ENCODE measurements at places on chromosomes 3 and 15.

DNA sequence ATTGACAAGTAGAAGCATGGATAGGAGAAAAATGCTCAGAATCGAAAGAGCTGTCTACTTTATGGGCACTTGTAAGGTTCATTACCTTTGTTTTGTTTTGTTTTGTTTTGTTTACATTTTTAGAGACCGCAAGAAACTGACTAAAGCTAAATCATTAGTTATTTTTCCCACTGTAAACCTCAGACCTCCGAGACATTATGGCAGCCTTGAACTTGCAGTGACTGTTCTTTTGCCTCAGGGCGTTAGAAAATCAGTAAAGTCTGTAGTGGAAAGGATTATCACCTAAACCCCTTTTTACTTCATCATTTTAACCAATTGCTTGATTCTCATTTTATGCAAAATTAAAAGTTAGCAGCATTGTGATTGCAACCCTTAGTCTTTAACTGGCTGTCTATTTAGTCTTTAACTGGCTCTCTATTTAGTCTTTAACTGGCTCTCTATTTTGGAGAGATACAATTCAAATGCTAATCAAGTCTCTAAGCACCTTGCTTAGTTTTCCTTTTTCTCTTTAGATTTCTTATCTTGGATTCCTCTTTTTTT is 383.3 kb upstream of the ROBO2 start:
- no peak for DNase-seq

DNA sequence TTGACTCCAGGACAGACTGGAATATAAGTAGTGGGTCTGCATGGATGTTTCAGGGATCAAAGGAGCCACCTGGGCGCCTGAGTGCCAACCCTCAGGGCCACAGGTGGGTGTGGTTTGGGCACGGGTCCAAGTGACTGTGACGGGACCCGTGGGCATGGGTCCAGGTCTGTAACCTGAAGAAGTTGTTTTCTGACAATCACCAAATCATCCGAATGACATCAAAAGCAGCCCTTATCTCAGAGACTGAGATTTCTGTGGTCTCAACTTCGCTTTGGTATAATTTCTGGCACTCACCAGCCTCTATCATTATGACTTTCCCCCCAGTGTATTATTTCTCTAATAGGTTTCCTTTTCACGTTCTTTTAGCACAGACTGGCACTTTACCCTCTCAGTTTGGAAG is 24.4 kb downstream of the RLBP1 start:
- DNase-seq: no peak

DNA sequence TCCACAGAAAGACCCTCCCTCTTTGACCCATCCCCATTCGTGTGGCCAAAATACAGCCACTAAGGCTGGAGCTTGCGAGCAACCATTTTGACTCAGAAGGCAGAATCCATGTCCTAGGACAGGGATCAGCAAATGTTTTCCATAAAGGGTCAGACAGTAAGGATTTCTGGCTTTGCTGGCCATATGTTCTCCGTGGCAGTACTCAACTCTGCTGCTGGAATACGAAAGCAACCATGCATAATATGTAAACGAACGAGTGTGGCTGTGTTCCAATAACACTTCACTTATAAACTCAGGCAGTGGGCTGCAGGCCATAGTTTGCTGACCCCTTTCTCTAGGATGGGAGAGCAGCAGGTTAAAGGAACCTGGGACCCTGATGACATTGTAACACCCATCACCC is 77.6 kb upstream of the WNT5A start:
- peak; percentile 73 for DNase-seq

DNA sequence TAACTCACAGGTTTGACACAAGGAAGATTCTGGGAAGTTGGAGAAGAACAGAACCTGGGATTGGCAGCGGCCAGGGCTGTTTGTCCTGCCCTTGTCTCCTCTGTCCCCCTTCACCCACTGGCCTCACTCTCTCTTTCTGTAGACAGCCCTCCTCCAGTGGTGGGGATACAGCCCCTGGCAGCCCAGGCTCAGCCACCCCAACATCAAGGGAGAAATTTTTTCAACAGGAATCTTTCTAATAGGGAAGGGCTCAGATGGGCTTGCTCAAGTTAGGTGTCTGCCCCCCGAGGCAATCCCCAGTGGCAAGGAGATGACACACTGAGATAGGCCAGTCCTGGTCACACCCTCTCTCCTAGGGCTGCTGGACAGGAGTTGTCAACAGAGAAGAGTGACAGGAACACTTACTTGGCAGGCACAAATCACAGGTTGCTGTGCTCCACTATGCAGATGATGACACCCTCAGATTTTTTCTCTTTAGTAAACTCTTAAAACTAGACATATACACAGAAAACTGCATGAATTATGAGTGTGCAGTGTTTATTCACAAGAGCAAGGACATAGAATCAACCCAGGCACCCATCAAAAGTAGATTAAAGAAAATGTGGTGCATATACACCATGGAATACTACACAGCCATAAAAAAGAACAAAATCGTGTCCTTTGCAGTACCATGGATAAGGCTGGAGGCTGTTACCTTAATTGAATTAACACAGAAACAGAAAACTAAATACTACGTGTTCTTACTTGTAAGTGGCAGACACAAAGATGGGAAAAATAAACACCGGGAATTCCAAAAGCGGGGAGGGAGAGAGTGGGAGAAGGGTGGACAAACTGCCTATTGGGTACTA is 36.3 kb downstream of the PLA2G4D start:
- no peak for DNase-seq

DNA sequence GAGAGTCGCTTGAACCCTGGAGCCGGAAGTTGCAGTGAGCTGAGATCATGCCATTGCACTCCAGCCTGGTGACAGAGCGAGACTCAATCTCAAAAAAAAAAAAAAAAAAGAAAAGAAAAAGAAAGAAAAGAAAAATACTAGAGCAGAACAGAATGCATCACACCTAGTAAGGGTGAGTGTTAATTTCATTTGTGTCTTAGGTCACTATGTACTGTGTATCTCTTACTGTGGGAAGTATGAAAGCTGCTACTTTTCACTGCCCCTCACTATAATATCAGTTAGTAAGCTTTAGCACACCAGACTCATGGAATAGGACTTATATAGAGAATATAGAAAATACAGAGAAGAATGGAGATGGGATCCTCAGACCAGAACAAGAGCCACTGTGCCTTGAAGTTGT is 45.9 kb upstream of the RASA2 start:
- DNase-seq: no peak

DNA sequence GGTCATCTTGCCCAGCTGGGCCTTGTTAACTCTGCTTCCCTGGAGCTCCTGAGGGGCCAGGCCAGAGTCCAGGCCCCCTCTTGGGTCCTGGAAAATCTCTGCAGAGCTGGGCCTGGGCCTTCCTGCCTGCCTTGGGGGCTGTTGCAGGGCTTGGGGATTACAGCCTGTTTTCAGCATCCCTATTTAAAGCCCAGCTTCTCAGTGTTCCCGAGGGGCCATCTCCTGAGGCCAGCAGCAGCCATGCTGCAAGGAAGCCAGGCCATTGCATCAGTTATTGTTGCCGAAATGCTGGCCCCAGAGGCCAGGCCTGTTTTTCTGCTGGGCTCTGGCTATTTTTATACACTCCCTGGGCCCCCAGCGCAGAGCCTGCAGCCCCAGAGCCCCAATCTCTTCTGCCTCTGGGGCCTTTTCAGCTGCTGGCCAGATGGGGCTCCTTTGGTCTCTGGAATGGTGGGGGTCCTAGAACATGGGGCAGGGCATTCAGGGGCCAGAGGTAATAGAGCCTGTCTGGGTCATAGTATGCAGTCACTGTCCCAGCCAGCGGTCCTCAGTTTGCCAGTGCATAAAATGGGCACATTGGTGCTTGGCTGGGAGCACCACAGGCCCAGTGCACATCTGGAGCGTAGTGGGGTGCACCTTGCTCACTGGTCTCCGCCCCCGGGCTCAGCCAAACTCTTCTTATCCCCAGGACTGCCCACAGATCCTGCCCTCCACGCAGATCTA is 28.5 kb downstream of the PLXNA1 start:
- DNase-seq: no peak

DNA sequence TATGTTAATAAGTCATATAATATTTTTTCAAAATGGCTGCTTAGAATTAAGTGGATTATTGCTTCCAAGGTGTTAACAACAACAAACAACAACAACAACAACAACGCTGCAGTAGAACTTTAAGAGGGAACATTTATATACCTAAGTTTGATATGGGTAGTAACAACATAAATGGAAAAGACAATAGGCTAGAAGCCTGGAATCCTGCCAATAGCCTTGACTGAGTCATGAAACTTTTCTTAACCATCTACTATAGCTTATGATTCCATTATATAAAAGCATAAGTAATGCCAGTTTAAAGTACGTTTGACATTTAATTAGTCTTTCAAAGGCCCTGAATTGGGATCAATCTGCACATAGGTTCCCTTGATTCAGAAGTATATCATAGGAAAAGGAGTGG is 31.2 kb downstream of the SATB1 start:
- DNase-seq: no peak

DNA sequence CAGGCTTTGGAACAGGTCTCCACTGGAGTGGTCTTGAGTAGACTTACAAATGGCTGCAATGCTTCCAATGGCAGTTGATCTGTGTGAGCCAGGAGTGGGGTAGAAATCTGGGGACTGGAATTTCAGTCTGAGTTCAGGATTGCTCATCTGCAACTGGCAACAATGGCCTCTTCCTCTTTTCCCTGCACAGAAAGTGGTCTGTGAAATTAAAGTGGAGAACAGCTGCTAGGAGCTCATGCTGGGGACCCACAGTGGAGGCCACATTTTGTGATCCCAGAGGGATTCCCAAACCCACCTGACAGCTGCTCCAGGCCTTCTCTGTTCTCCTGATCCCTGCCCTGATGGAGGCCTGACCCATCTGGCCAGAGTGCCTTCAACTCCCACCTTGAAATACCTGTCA is 49.6 kb downstream of the CEMIP start:
- no peak for DNase-seq

GRCh38 chr3:3771567-3771966 is 27.7 kb upstream of the LRRN1 start:
- no peak for DNase-seq

DNA sequence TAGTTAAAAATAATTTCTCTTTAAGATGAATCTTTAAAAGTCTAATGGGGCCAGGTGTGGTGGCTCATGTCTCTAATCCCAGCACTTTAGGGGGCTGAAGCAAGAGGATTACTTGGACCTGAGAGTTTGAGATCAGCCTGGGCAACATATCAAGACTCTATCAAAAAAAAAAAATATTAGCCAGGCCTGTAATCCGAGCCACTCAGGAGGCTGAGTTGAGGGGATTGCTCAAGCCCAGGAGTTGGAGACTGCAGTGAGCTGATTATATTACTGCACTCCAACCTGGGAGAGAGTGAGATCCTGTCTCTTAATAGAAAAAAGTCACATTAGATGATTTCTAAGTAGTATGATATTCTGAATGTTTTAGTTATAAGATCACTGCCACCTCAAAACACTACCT is 322.0 kb upstream of the MANF start:
- DNase-seq: no peak

DNA sequence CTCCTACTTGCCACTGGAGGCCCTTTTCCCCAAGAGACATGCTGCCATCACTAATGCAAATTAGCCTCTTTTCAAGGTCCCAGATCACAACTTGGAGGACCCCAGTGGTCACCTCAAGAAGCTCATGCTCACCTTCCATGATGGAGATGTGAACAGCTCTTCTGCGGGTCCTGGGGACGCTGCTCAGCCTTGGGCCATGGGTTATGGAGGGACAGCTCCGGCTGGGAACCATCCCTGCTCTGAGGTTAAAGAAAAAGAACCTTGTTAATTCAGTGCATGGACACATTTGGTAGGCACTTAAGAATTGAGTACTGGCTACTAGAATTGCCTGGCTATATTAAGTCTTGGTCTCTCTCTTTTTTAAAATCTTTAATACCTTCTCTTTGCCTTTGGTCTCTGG is 56.8 kb downstream of the WDR76 start:
- DNase-seq: no peak

- no peak for DNase-seq
Observed at GRCh38 chr3:141920701-141921100, 44.3 kb downstream of the ATP1B3 start.

- DNase-seq: no peak
Observed at GRCh38 chr15:69225355-69226022, 65.1 kb downstream of the GLCE start.

GRCh38 chr15:88637436-88637835 is 1.4 kb upstream of the ISG20 start:
- no peak for DNase-seq

- DNase-seq: no peak
Observed at GRCh38 chr15:65027593-65027992, 1.8 kb downstream of the MTFMT start.

GRCh38 chr3:191246630-191247029 is 47.6 kb downstream of the OSTN start:
- DNase-seq: no peak

DNA sequence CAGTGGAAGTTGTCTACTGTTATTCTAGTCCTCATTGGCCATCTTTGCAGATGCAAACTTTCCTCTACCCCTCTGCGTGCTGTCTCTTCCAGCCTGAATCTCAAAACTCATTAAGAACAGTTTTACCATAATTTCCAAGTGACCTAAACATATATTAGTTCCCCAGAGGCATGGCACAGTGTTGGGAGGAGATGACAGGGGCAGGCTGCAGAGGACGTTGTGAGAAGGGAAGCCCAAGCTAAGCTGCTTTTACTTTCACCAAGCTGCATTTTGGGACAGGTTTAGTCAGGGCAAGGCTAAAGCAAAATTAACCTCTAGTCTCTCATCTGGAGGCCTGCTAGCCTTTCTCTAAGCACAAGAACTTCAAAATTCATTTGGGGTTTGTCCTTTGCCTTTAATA is 318.6 kb upstream of the SATB1 start:
- no peak for DNase-seq

GRCh38 chr3:138854204-138854603 is 19.5 kb upstream of the PIK3CB start:
- DNase-seq: no peak

DNA sequence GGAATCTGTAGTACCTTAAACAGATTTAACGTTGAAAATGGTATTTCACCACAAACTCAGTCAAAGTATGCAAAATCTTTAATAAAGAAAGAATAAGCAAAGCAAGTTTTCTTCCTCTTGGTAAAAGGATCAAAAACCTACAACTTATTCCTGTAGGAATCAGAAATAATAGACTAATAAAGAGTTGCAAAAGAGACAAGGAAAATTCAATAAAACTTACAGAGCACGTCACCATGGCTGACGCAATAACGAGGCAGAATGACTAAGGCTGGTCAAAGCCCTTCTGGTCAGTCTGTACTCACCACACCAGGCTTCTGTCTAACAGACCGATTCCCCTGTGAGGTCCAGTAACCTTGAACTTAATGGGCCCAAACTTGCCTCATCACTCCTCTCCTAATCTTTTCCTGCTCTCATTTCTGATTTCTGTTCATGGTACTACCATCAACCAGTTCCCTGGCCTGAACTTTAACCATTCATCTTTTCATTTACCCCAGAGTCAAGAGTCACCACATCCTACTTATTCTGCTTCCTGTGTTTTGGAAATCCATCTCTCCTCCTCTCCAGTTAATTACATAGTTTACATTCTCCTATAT is 5.0 kb downstream of the MASP1 start:
- DNase-seq: no peak

- no peak for DNase-seq
Observed at GRCh38 chr15:73015493-73015892, 36.8 kb upstream of the NEO1 start.

DNA sequence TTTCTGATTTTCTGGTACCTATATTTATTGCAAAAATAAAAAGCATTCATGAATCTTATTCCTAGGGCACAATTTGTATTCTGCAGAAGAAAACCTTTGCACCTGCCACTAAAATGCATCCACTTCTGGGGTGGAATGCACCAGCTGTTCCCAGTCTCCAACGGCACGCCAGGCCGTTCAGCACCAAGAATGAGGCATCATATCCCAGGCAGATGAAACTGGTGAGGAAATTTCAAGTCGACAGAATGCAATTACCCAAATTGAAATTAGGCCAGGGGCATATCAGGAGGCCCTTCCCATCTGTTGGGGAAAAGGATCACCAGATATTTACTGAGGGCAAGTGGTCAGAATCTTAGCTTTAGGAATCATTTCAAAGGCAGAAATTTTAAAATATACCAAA is 13.6 kb upstream of the RBMS3 start:
- no peak for DNase-seq
